MCF 10A (cell line): ENCODE measurements at places on chromosomes 16 and 17. TPM values are rescaled to one million over a fixed set of nuclear protein-coding genes. Genes with fewer than 3 reads are reported as not detected.

DNA sequence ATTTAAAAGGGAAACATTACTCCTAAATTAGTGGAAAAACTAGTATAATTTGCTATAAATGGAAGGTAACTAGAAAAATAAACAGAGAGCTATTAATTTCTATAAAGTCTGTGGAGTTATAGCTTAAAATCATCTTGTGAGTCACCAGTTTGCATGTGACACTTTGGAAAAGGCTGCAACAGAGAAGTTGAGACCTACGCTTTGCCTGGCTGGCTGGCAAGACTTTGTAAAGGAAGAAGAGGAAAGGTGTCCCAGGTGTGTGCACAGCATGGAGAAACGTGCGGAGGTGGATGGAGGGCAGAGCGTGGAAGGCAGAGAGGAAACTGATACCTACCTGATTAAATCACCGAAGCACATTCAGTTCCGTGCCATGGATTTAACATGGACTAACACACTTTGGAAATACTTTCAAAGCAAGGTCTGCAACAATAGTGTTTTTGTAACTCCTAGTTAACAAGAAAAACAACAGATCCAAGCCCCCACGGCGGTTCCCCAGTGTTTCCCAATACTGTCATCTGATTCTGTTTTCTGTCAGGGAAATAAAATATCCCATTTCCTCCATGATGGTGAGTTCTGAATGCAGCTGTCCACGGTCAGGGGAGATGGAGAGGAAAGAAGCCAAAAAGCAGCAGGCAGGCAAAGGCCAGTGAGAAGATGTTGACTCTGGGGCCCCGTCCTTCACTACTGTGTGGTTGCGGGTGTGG is 134.8 kb downstream of the XYLT1 start:
- no peak overlapping the region for H3K4me3 ChIP-seq
- DNase-seq, result no peak
- no peaks in the 10 kb centered on the region for H3K27me3 ChIP-seq
- H3K4me1 ChIP-seq, result no peaks in the 10 kb centered on the region
- H3K27ac ChIP-seq, result no peak overlapping the region

DNA sequence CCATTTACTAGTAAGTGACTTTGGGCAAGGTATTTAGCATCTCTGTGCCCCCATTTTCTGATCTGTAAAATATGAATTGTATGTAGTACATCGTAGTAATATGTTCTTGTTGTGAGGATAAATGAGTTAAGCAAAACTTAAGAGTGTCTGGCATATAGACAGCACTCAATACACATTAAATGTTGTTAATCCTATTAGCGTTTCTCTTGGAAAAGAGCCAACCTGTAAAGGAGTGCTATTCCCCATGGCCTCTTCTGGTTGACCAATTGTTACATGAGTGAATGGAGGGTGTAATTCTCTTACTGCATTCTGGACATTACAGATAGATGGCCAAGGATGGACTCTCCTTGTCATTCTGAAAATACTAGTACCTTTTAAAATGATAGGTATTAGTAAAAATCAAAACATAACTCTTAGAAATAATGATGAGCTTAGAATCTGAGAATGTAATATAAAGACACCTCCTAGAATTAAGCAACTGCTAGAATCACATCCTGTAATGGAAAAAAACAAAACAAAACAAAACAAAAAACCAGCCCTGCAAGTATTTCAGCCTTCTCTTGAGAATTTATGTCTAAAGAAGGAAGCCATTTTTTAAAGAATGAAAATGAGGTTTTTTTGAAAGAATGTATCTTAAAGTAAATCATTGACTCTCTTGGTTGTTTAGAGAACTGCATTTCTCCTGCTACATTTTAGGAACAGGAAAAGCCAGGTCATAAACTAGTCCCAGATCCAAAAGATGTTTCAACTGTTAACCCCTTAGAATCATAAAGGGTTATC is 30.5 kb downstream of the IQCK start:
- H3K36me3 ChIP-seq, result peaks cover 6% of the 10 kb centered on the region
- no peaks in the 10 kb centered on the region for H3K4me1 ChIP-seq
- H3K27me3 ChIP-seq, result no peaks in the 10 kb centered on the region

The KDM6B gene
- 37.9 and 39.8 TPM in 2 replicates for total RNA-seq

- peaks cover 61% of the 10 kb centered on the region for H3K36me3 ChIP-seq
- H3K4me1 ChIP-seq, result no peaks in the 10 kb centered on the region
- no peak for DNase-seq
- no peak overlapping the region for H3K27ac ChIP-seq
- no peak overlapping the region for H3K4me3 ChIP-seq
Observed at GRCh38 chr16:84053237-84053636, 10.6 kb upstream of the SLC38A8 start.

DNA sequence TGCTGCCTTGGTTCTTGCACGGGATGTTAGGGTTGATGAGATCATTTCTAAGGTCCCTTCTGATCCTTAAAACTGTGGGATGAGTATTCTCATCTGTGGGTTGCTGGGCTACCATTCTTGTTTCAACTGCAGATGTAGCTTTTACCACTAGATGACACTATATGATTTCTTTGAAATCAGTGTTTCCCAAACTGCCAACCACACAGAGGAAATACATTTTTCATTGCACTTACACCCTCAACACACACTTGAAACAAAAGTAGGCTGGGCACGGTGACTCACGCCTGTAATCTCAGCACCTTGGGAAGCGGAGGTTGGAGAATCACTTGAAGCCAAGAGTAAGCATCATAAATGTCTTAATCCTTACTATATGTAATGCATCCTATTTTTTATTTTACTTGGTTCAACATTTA is 15.3 kb downstream of the LCMT1 start:
- peaks cover 15% of the 10 kb centered on the region for H3K4me1 ChIP-seq
- H3K36me3 ChIP-seq, result peaks cover 33% of the 10 kb centered on the region
- H3K27ac ChIP-seq, result no peak overlapping the region
- no peak overlapping the region for H3K4me3 ChIP-seq

- no peak for DNase-seq
- H3K27ac ChIP-seq, result no peak overlapping the region
- no peaks in the 10 kb centered on the region for H3K27me3 ChIP-seq
- H3K36me3 ChIP-seq, result peaks cover 6% of the 10 kb centered on the region
- no peak overlapping the region for H3K4me3 ChIP-seq
Observed at GRCh38 chr16:86558355-86559193, 3.5 kb upstream of the MTHFSD start.

The ZNHIT3 gene
- 33.9 and 35.5 TPM in 2 replicates for total RNA-seq
